ENCODE measurements at places on chromosomes 13 and 19. TPM values are rescaled to one million over a fixed set of nuclear protein-coding genes. Genes with fewer than 3 reads are reported as not detected.

Gene CGB3
- not detected for total RNA-seq

Gene CEACAM8
- not detected for total RNA-seq

Gene ZNF574
- total RNA-seq: 16.0 TPM

Gene PLPPR3
- not detected for total RNA-seq

Gene TEX29
- total RNA-seq: not detected

Gene SLC25A41
- total RNA-seq: 0.14 TPM

Gene RXFP2
- total RNA-seq: not detected

Gene PROZ
- total RNA-seq: not detected

Gene LIM2
- total RNA-seq: not detected

Gene SIGLECL1
- not detected for total RNA-seq

Gene HAUS5
- total RNA-seq: 18.8 TPM

Gene SCEL
- total RNA-seq: 2.4 TPM

Gene NDUFB7
- total RNA-seq: 266 TPM

Gene ARID3A
- total RNA-seq: 9.4 TPM

Gene SYCN
- not detected for total RNA-seq

Gene TPM4
- total RNA-seq: 701 TPM

Gene ATP4A
- not detected for total RNA-seq

Gene ZAR1L
- total RNA-seq: not detected

Gene KLK3
- not detected for total RNA-seq

Gene DEDD2
- total RNA-seq: 35.1 TPM

Gene OR7C1
- total RNA-seq: not detected

Gene PSG7
- total RNA-seq: not detected

Gene SERP2
- total RNA-seq: 4.9 TPM

Gene SHC2
- total RNA-seq: 0.42 TPM

Gene CAPN12
- 1.4 TPM for total RNA-seq

Gene CASP14
- 0.10 TPM for total RNA-seq

Gene TMC4
- 7.2 TPM for total RNA-seq

Gene KLK10
- 104 TPM for total RNA-seq

Gene MADCAM1
- total RNA-seq: 0.10 TPM

Gene CEACAM3
- not detected for total RNA-seq

Gene KIRREL2
- not detected for total RNA-seq

Gene CYP2A7
- not detected for total RNA-seq

Gene HMG20B
- total RNA-seq: 59.9 TPM

Gene F10
- total RNA-seq: not detected

Gene ATP7B
- 3.4 TPM for total RNA-seq

Gene OR7D2
- total RNA-seq: not detected

Gene FPR3
- not detected for total RNA-seq

Gene PINLYP
- total RNA-seq: 16.6 TPM

Gene ZNF418
- 6.2 TPM for total RNA-seq

Gene NLRP5
- total RNA-seq: not detected

Gene EHD2
- total RNA-seq: 70.2 TPM

Gene GJB6
- 19.0 TPM for total RNA-seq

Gene CD33
- total RNA-seq: not detected

Gene CKM
- total RNA-seq: not detected

Gene FTL
- 1,121 TPM for total RNA-seq

Gene ADAMTSL5
- total RNA-seq: 6.0 TPM

Data from foreskin keratinocyte (primary cell).